SW480 (cell line): ENCODE measurements at places on chromosomes 13 and 19.

DNA sequence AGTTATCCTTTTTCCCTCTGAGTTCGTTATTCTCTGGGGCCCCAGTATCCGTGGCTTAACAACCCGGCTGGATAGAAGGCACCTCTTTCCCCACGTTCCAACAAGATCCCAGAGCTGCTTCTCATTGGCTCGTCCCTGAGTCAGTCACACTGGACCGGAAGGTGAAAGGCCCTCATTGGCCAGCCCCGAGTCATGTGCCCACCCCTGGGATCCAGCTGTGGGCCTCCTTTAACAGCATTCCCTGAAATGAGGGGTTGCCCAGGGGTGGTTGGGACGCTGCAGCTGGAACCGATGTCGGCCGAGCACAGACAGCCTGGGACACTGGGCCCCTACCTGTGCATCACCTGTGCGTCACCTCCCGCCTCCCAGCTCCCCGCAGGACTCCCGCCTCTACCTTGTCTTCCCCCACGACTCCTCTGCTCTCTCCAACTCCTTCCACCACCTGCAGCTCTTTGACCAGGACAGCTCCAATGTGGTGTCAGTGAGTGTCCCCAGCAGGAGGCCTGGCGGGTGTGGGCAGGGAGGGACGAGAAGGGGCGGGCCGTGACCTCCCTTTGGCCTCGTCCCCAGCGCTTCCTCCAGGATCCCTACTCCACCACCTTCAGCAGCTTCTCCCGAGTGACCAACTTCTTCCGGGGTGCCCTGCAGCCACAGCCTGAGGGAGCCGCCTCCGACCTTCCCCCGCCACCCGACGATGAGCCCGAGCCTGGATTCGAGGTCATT lies 4.3 kb downstream of the TBC1D17 start:
- no peak for DNase-seq

DNA sequence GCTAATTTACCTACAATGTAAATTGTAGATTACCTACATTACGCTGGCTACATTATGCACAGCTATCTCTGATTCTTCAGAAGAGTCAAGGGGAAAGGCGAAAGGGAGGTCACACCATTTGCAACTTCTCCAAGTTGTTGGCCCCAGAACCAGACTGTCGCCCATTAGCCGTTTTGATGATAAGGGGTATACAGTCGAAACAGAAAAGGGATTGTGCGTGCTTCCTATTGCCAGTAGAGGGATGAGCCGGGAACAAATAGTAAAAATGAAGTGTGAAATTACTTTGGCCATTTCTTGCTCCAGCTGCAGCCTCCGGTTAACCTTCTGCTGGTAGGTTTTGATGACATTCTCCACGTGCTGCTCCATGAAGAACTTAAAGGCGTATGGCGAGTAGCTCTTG lies 73.8 kb downstream of the LATS2 start:
- DNase-seq = no peak

GRCh38 chr13:106145070-106145469 lies 390.4 kb downstream of the EFNB2 start:
- DNase-seq = no peak

- no peak for DNase-seq
Observed at GRCh38 chr13:23620613-23621315, 50.6 kb downstream of the TNFRSF19 start.

DNA sequence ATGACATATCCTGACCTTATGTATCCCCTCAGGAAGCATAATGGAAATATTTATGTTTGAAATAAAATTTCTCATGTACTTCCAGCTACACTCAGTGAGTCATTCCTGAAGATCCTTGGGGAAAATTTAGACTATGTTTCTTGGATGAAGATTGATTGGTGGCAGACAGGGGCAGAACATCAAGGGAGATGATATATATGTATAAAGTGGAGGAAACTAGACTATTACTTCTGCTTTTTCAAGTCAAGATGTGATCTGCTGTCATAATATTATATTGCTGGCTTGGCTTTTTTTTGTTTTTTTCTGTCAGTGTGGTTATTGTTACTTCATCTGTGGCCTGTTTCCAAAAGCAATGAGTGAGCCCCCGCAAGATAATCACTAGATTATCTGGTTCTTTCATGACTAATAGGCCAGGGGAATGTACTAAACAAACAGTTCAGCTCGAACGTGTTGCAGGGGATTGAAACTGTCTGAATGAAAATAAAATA lies 87.2 kb upstream of the TNFSF11 start:
- DNase-seq = no peak

DNA sequence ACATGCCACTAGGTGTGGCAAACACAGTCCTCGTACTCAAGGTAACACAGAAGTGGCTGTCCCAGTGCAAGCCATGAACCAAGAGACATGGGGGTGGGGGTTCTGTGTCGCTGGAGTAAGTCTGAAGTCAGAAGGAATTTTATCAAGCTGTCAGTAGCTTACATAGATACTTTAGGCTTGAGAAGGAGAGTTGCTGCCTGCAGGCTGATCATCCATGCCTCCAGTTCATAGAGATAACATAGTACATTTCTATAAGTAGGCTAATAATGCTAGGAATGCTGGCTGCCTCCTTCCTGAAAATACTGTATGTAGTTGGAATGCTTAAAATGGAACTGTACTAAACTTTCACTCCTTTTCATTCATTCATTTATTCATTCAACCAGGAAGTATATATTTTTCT lies 70.1 kb downstream of the CAB39L start:
- no peak for DNase-seq

DNA sequence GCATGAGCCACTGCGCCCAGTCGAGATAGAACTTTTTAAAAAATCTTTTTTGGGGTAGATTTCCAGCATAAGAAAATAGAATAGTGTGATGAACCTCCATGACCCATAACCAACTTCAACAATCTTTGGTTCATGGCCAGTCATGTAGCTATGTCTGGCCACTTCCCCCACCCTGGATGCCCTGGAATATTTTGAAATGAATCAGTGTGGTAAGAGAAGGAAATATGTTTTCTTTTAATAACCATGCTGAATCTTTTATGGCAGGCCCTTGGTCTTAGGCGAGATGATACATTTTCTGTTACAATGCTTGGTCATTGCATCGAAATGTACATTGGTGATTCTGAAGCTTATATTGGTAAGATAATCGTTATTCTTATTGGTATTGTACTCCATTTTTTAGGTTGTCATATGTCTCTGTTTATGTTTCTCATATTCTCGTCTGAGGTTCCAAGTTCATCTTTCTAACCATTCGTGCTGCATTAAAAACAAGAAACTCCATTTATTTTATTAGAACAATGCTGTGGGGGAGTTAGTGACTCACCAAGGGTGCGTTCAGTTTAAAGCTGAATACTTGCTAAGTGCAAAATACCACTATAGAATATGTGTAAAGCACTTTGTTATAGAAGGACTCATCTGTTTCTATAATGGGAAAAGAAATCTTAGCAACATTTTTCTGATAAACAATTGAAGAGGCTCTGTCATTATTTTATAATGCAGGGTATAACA lies 16.4 kb upstream of the UPF3A start:
- DNase-seq = no peak

DNA sequence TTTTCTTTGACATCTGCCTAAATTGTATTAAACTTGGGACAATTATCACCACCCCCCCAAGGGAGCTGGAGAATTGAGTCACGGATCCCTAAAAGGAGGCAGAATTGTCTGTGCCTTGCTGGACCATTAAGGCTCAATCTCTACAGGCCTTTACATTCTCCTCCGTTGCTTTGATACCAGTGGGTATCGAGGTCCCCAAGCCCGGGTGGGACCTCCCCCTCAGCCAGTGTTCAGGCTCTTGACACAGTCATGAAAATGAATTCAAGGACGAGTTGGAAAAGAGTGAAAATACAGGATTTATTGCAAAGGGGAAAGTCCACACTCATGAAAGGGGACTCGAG lies 5.6 kb downstream of the PPP1R15A start:
- DNase-seq = no peak

- DNase-seq = no peak
Observed at GRCh38 chr19:28196961-28197360, 1016.0 kb downstream of the UQCRFS1 start.

GRCh38 chr19:43309466-43309865 lies 40.1 kb upstream of the PSG9 start:
- no peak for DNase-seq

- DNase-seq = no peak
Observed at GRCh38 chr13:110251193-110251819, 55.7 kb downstream of the COL4A1 start.

- no peak for DNase-seq
Observed at GRCh38 chr13:24683351-24683750, 3.1 kb downstream of the ATP12A start.

DNA sequence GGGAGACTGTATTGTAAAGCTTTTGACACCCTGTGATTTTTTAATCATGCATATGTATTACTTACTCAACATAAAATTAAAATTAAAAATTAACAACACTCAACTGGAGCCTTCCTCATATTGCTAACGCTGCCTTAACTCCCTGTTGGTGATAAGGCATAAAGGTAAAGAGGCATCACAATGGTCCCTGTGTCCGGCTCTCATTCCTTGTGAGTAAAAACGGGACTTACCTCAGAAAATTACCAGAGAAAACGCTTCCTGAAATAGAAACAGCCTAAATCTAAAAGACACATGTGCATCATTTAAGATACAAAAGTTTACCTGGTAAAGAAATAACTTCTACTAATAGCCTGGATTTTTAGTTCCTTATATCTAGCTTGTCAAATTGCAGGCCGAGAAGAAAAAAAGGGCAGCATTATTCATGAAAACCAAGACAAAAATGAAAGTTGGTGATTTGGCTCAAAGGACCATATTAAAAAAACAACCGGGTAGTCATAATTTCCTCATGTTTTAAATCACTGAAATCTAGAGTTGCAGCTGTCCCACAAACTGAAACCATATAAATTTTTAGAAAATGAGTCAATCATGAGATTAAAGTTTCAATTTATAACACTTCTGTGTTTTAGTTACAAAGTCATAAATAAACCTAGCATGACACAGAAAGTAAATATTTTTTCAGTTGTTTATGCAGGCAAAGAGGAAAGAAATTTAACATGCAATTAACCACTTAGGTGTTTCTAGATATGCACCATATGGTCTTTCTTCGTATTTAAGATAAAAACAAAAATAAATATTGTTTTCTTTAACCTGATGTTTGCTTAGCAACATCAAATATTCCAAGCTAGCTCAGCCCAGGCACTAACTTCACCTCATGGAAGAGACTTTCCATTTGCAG lies 94.7 kb downstream of the MIPEP start:
- DNase-seq = no peak

- DNase-seq = no peak
Observed at GRCh38 chr13:35810321-35810720, 320.9 kb downstream of the DCLK1 start.

GRCh38 chr13:90954605-90955195 lies 392.8 kb upstream of the MIR17HG start:
- DNase-seq = no peak

DNA sequence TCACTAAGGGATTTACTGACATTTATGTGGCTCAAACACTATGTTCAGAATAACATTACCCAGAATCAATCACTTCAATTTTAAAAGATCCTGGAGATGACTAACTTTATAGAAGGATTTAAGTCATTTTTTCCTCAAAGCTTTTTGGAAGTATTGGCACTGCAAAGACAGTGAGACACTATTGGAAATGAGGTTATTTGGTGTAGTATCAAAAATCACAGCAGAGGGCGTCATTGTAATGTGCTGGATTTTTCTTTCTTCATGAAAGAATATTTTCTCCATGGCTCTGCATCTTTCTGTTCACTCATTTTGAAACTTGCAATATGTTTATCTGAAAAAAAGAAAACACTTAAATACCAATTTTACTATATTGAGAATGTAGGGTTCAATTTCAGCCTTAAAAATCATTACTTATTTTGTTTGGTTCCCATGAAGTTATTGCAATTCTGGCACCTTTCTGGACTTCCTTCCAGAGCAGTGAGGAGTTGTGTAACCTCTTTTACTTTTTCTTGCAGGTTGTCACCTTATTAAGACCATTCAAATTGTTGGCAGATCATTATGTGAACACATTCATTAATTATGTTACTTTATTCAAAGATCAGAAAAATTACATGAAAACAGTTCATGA lies 3.7 kb upstream of the CSNK1A1L start:
- peak; percentile 26 for DNase-seq

- peak; percentile 90 for DNase-seq
Observed at GRCh38 chr13:49606747-49607648, 21.3 kb upstream of the ARL11 start.

GRCh38 chr13:45047394-45048310 lies 58.3 kb downstream of the GPALPP1 start:
- DNase-seq = peak; percentile 84

- peak; percentile 65 for DNase-seq
Observed at GRCh38 chr19:35868172-35868822, at the start of gene APLP1. Gene APLP1, plus strand, starts transcription at chr19:35868574. Its CDS starts 63 bp downstream, at chr19:35868637.

- DNase-seq = no peak
Observed at GRCh38 chr19:45211751-45212381, 33.3 kb downstream of the BLOC1S3 start.

GRCh38 chr13:31798189-31798588 lies 58.9 kb downstream of the RXFP2 start:
- no peak for DNase-seq

DNA sequence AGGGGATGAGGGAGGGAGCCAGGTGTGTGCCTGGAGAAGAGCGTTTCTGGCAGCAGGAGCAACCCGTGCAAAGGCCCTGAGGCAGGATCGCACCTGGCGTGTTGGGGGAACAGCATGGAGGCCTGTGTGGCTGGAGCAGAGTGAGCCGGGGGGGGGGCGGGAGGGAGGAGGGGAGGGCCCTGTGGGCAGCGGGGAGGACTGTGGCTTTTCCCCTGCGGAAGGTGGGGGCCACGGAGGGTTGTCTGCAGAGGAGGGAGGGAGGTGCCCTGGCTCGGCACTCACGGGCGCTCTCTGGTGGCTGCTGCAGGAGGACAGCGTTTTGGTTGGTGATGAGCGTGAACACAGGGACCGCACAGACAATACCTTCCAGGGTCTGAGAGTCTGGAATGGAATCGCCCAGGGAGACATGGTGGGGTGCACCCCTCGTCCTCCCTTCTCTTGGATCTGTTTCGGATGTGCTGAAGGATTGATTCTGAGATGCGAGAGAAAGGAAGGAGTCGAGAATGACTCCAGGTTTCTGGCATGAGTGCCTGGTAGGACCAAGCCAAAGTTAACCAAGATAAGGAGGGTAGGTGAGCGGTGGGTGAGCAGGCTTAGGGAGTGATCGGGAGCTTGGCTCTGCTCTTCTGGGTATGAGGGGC lies 6.5 kb downstream of the RAB11B start:
- DNase-seq = peak; percentile 58

DNA sequence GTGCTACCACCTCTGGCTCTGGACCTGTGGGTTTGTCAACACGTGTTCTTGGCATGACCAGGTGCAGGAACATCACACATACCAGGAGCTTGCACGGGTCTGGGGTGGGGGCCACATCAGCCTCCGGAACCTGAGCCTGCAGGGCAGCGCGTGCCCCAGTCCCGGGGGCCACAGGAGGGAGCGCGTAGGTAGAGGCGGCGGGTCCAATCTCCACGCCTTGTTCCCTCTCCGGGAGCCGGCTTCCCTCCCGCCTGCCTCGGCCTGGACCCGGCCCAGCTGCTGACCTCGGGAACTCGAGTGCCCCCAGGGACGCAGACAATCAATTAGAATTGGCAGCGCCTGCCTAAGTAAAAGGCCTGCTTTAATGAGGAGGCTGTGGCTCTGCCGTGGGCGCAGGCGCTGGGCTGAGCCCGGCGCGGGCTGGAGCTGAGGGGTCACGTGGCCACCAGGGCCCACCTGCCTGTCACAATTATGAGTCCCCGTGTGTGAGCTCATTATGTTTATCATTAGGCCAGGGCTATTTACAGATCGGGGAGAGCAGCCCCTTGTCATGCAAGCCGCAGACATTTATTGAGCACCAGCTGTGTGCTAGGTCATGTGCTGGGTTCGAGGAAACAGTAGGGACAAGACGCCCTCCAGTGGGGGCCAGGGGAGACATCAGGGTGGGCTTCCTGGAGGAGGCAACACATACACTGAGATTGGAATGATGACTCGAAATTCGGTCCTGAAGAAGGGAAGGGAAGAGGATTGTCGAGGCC lies 32.2 kb upstream of the TNFAIP8L1 start:
- DNase-seq = no peak

GRCh38 chr19:41136636-41137455 lies 22.6 kb downstream of the CYP2F1 start:
- DNase-seq = no peak
